ENCODE measurements at places on chromosomes 5 and 9.

DNA sequence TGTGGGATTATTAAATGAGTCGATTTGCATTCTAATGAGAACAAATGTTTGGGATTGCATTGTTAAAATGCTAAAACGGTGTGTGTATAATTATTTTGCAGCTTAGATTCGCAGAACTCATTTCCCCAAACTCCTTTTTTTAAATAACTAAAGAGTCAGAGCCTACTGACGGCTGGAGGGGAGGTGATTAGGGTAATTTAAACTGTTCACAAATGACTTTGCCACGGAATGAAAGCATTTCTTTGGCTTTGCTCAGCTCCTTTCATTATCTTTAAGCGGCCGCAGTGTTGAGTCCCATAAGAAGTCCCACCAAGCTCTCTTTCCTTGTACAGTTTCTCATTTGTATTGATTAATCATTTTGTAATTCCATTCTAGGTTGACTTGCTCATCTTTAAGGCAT lies 1632.8 kb downstream of the MAT2B start:
- no peak for DNase-seq

GRCh38 chr5:76782444-76782843 lies 36.4 kb upstream of the F2RL1 start:
- no peak for DNase-seq

- no peak for DNase-seq
These were observed 72.2 kb downstream of the PCDH1 start for GRCh38 chr5:141805874-141806595.

DNA sequence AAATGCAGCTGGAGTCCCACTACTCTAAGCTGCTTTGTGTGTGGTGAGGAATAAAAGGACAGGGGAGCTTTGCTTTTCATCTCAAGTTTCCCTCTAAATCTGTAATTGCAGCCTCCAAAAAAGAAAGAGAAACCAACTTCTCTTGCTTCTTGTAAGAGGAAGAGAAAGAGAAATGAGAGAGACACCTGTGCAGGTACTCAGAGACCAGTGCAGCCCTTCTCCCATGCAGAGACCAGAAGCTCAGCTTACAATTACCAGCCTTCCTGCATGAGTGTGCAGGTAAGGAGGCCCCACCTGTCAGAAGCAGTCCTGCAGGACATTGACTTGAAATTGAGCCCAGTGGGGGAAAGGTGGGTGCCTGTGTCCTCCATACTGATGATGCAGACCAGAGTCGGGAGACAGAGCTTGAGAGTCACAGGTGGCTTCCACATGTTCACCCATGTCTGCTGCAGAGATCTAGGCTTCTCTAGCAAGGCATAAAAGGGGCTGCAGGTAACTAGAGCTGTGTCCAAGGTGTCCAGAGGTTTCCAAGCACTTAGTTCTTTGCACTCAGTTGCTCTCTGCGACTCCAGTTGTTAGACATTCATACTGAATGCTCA lies 15.3 kb upstream of the MED10 start:
- no peak for DNase-seq

- DNase-seq: no peak
These were observed 82.6 kb upstream of the SMIM32 start for GRCh38 chr5:136275601-136276000.

GRCh38 chr9:92308893-92309292 lies 15.4 kb upstream of the IARS1 start:
- DNase-seq: no peak

- no peak for DNase-seq
These were observed 83.6 kb downstream of the ENC1 start for GRCh38 chr5:74556631-74557595.

GRCh38 chr5:148388696-148389095 lies 4.9 kb downstream of the FBXO38 start:
- no peak for DNase-seq

DNA sequence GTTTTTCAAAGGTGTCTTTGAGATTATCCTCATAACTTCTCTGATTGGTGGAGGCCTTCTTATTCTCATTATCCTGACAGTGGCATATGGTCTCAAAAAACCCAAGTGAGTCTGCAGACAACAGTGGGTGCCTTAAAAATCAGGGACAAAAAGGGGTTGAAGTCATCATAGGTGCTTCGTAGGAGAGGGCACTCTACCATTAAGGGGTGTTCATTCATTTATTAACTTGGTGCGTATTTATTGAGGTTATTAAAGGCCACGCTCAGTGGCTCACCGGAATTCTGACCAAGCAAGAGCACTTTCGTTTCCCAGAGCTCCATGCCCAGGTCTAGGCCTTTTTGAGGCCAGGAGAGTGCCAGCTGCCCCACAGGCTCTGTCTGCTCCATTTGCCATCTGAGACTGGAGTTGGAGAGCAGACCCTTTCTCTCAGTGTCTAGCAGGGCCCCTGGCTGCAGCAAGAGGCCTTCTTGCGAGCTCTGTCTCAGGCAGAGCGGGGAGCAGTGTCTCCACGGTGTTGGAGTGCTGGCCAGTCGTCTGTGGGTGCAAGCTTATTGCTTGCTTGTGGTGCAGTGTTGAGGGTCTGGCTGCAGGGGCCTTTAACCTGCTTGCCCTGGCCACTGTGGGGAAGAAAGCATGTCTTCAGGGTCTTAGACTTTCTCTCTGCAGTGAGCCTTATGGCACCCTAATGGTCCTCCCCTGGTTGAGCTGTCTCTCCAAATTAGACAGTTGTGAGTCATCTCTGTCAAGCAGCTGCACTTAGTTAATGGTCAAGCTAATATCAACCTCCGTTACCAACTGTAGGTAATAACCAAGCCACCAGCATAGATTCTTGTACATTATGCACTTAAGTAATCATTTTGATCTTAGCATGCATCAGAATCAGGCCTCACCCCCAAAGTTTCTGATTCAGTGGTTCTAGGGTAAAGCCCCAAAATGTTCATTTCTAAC lies 62.6 kb downstream of the IL31RA start:
- DNase-seq: no peak

- no peak for DNase-seq
These were observed 10.2 kb upstream of the CEP72 start for GRCh38 chr5:601771-602465.

GRCh38 chr5:143263272-143263810 lies 140.1 kb downstream of the NR3C1 start:
- no peak for DNase-seq

DNA sequence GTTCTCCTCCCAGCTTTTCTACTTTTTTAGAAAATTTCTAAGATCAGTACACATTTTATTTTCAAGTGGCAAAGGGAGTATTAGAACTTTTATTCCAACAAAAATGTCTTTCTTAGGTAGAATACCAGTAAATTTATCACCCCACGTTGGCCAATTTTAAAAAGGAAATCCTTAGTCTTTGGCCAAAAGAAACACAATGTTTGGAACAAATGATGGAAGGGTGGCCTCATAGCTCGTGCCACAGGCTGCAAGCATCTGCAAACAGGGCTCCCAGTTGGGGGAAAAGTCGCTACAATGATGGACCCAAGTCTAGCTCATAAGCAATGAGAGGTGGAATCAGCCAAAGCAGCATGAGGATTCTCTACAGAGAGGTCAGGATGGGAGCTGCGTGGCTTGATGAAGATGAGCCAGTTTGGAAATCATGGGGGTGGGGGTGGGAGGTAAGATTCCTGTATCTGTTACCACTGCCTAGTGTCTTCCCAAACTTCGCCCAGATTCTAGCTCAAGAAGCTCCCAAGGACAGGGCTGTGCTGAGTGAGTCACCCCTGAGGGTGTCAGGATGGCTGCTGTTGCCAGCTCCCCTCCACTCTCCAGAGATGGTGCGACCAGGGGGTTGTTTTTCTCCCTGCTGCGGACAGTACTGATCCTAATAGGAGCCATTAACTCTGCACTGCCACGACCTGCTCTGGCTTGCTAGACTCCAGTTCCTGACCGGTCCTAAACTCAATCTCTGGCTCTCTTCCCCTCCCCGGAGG lies 75.6 kb downstream of the DCP2 start:
- no peak for DNase-seq

DNA sequence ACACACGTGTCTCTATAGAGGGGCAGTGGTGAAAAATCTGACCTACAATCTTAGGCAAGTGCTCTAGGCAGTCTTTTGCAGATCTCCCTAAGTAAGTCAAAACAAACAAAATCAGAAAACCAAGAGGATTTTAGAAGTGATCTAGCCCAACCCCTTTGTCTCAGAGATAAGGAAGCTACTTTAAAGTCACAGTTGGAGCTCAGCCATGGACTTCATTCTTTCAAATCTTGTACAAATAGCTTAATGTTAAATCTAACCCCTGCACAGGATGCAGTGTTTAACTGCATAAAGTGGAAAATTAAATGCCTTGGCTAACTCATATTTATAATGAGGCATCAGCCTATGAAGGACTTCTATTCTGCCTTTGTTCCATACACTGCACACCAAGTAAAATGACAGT lies 135.1 kb upstream of the RFX3 start:
- DNase-seq: no peak

DNA sequence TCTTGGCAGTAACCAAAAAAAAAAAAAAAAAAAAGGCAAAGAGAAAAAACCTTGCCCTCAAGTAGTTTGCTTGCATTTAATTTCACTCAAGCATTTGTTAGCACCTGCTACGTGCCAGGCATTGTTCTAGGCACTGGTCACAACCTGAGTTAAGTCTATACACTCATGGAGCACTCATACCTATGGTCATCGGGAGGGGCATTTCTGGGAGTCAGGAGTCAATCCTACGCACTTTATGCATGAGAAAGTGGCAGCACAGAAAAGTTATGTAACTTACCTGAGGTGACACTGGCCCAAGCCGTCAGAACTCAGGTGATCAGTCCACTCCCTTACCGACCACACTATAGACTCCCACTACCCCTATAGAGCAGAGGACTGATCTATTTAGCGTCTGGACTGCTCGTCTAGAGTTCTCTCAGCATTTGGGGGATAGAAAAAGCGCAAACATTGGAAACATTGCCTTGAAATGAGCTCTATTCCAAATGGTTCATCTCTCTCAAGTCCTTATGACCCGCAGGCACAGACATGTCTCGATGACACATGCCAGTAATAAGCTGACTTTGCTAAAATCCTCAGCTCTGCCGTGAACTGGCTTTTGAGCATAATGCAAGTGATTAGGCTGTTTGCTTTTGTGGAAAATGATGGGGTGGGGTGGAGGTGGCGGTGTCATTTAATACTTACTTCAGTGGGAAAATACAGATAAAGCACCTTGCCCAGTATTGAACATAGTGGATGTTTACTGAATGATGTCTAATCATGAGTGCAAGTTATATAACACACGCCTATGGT lies 160.2 kb downstream of the ARHGEF28 start:
- DNase-seq: no peak

- DNase-seq: no peak
These were observed 28.1 kb downstream of the DYNC2I2 start for GRCh38 chr9:128628471-128629048.

- DNase-seq: no peak
These were observed 177.6 kb downstream of the RFX3 start for GRCh38 chr9:3348169-3348568.

- DNase-seq: no peak
These were observed 57.6 kb upstream of the RASA1 start for GRCh38 chr5:87210076-87210475.

GRCh38 chr9:89812556-89813181 lies 207.9 kb downstream of the GADD45G start:
- DNase-seq: no peak

DNA sequence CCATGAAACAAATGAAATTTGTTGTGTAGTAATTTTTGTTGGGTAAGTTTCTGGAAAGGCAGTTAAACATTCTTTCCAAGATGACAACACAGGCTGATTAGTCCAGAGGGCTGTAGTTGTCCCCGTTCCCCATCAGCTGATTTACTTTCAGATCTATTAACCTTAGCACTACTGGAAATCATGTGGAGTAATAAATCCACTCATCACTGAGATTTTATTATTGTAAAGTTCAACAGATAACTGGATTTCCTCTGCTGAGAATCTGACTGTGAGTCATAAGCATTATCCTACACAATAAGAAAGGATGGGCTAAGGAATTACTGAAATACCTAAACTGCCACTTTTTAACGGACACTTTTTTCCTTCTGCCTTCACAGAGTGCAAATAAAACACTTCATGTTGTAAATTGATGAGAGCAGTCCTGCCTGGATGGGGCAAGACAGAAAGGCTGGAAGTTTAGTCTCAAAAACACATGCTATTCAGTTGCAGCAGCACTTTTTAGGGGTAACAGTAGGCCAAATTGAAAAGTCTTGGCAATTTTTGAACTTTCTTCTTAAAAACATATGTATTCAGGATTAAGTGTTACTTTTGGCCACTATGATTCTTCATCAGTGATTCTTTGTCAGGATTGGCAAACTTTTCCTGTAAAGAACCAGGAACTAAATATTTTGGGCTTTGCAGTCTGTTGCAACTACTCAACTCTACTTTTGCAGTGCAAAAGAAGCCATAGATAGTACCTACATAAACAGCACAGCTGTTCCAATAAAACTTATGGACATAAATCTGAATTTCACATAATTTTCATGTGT lies 7.0 kb downstream of the STOM start:
- DNase-seq: no peak

- no peak for DNase-seq
These were observed 43.4 kb upstream of the HAPLN1 start for GRCh38 chr5:83764101-83764500.

DNA sequence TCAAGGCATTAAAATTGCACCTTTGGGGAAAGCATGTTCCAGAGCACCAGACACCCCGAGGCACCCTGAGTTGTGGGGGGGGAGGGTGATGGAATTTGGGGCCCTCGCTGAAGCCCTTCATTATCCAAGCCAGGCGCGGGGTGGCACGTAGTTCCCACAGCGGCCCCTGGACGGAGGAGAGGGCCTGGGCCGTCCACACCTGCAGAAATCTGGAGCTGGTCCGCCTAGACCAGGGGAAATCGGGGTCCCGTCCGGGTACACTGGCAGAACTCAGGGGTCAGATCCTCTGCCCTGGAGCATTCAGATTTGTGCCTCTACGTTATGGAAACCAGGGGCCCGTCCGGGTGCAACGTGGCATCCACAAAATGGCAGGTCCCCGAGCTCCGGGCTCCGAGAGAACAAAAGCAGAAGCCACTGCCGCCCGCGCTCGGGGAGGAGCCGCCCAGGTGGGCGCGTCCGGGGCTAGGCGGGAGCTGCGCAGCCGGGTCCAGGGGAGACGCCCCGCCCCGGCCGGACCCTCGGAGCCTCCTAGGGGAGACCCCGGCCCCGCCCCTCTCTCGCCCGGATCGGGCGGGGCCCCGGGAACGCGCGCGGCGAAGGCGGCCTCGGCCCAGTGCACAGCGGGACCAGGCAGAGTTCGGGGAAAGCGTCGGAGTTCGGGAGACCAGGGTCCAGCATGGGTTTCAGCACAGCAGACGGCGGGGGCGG lies at the start of gene PLEKHG4B:
TSS of gene PLEKHG4B (plus strand) at position 613 of the 708 bp plus-strand sequence. CDS start at position 677, 64 bp downstream.
- no peak for DNase-seq

GRCh38 chr5:32916648-32917047 lies 205.5 kb downstream of the NPR3 start:
- no peak for DNase-seq

GRCh38 chr9:134897584-134898170 lies 17.1 kb downstream of the FCN2 start:
- no peak for DNase-seq

All from T follicular helper cell (primary cell).